ENCODE measurements at places on chromosomes 7 and 10.
A peak's percentile ranks its signal among the peaks of the same experiment; 100 is the strongest.

DNA sequence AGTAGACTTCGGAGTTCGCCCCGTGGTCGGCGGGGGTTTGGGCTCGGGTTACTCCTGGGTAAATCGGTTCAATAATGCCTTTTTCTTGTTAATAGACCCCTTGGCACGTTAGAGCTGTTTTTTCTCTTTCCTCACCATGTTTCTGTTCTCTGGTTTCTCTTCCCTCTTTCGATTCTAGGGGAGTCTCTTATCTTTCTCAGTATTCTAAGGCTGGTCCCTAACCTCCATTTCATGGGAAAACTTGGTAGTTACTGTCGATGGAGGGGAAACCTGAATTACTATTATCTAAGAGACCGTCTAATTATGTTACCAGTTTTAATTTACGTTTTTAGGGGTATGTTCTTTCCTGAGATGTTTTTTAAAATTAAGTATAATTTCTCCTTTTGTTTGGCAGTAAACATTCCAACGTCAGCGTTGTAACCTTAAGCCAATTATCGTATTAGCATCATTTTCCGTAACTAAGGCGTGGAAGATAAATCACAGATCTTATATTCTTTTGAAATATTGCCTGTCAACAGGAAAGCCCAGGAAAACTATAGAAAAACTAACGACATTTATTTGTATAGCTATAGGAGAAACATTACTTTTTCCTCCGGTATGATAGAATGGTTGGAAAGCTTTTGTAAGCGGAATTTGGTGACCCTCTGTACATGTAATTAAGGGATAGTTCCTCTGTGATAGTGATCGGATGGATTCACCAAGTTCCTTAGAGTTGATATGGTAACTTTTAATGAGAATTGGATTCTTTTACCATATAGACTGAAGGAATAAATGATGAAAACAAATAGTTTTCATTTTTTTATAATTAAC lies 847 bp downstream of the BTAF1 start:
- no peak for DNase-seq

- DNase-seq: no peak
These were observed 160.2 kb downstream of the ETV1 start for GRCh38 chr7:13829231-13829630.

DNA sequence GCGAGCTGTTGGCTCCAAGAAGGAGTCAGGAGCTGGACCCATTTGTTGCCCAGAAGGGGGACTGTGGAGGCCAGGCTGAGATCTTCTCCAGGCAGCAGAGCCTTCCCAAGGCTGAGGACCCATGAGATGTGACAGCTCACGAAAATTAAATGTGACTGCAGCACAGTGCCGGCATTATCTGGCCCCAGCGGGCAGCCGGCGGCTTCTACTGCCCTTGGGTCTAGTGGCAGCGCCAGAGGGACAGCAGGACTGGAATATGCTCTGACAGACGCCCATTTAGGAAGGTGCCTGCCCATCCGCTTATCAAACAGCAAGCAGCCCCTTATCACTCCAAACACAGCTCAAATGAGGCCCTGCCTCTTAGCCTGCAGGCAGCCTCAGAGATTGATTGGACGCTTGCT lies 122.9 kb upstream of the LYZL2 start:
- no peak for DNase-seq

DNA sequence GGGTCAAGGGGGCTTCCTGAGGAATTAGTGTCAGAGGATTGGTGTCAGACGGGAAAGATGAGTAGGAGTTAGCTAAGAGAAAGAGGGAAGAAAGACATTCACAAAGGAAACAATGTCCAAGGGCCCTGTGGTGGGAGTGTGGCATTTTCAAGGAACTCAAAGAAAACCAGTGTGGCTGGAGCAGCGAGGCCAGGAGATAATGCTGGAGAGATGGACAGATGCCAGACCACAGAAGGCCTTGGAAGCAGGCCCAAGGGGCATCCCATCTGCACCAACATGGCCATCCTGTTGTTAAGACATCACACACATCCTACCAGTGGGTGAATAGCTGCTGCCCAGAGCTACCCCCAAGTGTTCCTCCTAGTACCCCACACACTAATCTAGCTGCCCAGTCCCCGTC lies 36.1 kb upstream of the CUL1 start:
- no peak for DNase-seq

GRCh38 chr10:80684259-80684658 lies 146.6 kb downstream of the SH2D4B start:
- DNase-seq: no peak

GRCh38 chr7:39609935-39610263 lies 13.5 kb upstream of the RALA start:
- no peak for DNase-seq

DNA sequence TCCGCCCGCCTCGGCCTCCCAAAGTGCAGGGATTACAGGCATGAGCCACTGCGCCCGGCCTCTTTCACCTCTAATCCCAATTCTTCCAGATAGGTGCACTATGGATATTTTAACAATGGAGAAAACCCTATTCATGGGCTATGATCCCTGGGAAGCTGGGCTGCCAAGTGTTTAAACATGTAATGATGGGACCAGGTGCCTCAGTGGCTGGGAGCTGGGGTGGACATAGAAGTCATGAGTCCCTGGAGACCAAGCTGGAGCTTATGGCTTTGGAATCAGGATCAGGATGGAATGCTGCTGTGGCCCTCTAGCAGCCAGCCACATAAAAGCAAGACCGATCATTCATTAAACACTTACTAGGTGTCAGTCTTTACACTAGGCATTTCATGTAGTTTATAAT lies 41.8 kb upstream of the IGFBP3 start:
- DNase-seq: no peak

DNA sequence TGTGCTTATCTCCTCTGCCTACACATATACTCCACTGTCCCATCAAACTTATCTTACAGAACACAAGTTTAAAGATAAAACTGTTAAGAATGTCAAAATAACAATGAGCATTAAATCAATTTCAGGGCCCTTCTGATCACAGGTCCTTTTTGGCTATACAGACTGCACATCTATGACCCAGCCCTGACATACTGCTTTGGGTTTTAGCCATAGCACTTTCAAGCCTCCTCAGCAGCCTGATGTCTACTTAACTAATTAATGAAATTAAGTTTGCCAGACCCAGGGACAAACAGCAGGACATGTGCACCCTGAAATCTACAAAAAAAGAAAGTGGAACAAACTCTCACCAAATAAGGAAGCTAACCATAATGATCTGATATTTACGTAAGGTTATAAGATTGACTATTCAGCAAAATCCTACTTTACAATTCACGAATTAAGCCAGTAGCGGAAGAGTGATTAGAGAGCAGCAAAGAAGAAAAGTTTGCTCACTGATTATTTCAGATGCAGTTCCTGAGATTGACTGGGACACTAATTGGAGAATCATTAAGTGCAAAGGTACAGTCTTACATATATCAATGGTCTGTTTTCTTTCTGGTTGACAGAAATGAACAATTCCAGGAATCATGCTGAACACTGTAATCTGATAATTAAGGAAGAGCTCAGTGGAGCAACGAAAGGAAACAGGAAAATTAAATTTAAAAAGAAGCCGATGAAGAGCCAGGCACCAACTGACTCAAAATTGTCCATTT lies 669.3 kb upstream of the LRRN3 start:
- no peak for DNase-seq

- peak; percentile 10 for DNase-seq
These were observed 178.2 kb upstream of the NRG3 start for GRCh38 chr10:81696609-81697388.

GRCh38 chr10:87878664-87879459 lies 15.4 kb downstream of the PTEN start:
- DNase-seq: no peak

DNA sequence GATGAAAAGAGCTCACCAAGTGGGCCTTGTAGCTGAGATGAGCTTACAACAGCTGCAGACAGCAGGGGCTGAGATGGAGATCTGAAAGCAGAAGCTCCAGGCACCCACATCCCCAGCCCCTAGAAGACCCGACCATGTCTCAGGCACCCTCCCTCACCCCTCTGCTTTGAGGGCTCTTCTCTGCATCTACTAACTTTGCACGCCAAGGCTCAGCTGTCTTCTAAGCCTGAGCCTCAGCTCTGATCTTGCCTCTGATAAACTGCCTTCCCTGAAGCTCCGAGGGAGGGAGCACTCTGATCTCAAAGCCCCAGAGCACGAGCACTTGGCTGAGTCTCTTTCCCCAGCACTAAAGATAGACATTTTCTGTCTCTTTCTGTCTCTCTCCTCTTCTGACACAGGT lies 42.0 kb downstream of the ANXA8 start:
- DNase-seq: no peak

DNA sequence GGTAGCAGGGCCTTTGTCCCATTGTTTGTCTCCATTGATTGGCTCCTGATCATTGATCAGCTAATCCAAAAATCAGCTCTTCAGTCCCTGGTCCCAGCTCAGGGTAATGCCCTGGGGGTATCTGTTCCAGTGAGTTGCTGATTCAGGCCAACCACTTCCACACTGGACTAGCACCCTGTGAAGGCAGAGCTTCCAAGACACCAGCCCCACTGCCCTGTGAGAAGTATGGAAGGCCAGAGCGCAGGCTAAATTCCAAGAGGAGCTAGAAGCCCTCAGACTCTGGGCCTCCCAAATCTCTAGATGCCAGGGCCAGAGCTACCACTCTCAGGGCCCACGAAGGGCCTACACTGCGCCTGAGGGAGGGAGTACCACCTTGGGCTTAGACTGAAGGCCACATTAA lies 10.4 kb downstream of the TMEM72 start:
- no peak for DNase-seq

DNA sequence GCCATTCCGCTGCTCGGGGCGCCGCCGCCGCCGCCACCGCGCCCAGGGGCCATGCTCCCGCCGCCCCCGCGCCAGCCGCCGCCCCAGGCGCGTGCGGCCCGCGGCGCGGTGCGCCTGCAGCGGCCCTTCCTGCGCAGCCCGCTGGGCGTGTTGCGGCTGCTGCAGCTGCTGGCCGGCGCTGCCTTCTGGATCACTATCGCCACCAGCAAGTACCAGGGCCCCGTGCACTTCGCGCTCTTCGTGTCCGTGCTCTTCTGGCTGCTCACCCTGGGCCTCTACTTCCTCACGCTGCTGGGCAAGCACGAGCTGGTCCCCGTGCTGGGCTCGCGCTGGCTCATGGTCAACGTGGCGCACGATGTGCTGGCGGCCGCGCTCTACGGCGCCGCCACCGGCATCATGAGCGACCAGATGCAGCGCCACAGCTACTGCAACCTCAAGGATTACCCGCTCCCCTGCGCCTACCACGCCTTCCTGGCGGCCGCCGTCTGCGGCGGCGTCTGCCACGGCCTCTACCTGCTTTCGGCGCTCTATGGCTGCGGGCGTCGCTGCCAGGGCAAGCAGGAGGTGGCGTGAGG lies 383 bp downstream of the MARVELD1 start:
- DNase-seq: peak; percentile 75

DNA sequence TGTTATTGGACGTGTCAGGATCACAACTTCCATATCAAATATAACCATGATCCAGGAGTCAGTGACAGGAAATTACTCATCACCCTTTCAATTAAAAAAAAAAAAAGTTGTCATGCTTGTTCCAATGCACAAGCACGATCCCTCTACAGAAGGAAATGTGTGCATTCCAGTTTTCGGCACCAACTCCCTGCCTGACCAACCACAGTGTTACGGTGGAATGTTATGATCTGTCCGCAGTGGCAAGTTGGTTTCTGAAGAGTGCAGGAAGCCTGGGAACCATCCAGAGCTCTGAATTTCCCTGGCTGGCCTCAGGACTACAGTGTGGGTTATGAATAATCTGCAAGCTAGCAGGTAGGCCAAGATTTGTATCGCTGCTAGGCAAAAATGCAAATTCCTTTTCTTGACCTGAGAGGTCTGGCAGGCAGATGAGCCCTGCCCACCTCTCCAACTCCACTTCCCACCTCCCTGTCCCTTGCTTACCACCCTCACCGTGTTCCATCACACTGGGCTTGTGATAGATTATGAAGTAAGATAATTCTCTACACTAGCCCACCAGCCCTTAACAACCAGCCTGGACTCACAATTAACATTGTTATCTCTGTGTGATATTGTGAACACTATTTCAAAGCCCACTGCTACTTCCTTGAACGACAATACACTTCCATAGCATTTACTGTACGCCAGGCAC lies 20.4 kb downstream of the FRMPD2 start:
- no peak for DNase-seq

DNA sequence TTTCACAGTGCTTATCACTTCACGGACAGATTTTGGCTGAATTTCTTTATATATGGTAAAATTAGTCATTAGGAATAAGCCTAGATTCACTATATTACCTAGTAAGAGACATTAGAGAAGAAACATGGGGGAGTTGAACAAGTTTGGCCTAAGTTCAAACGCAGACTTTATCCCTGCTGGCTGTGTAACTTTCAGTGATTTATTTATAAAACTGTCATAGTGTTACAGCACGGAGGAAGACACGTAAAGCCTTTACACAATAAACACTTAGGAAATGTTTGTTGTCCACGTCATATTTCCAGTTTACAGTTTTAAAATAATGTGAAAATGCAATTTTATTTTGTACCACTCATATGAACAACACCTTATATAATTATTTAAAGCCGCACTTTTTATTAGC lies 661.5 kb downstream of the MAGI2 start:
- no peak for DNase-seq

DNA sequence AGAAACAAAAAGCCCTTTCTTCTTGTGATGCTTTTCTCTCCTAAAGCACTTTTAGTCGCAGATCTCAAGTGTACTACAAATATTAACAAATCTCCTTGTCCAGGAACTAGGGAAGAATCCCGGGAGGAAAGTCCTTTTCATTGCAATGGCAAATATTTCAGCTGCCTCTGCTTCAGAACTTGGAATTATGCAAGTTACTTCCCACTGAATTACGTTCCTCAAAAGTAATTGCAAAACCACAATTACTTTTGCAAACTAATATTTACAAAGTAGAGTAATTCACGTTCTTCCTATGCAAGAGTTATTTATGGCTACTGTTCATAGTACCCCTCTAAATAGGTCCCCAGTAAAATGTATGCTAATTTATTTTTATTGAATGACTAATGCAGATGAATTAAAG lies 14.5 kb downstream of the PRKCQ start:
- no peak for DNase-seq

DNA sequence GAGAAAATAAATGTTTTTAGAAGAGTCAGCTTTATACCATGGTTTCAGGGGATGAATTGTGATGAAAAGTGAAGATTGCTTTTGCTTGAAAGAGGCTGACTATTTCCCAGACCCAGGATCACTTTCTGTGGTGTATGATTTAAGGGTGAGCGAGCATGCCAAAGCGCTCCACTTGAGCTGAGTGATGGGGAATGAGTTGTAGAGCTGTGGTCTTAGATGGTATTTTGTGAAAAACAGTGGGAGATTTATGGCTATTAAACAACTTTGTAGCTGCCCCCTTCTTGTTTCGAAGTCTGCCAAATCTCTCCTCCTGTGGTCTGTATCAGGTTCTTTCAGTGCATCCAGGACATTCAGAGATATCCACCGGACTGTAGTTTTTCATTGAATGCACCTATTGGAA lies 888.2 kb downstream of the LRMDA start:
- no peak for DNase-seq

DNA sequence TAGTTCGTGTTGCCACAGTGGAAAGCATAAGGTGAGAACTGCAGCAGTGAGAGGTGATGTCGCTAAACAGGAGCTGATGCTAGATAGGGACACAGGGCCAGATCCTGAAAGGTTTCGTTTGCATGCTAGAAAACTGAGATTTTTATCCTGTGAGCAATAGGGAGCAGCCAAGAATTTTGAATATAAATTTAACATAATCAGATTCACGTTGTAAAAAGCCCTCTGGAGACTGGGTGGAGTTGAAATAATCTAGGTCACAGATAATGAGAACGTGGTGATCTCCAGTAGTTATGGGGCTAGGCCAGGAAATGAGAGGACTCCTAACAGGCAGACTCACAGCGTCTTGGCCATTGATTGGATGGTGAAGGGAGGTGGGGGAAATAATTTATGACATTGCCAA lies 92.1 kb upstream of the IMMP2L start:
- no peak for DNase-seq

- no peak for DNase-seq
These were observed 69.5 kb upstream of the SEPHS1 start for GRCh38 chr10:13417459-13418126.
